ENCODE measurements at places on chromosomes 1 and 21.

DNA sequence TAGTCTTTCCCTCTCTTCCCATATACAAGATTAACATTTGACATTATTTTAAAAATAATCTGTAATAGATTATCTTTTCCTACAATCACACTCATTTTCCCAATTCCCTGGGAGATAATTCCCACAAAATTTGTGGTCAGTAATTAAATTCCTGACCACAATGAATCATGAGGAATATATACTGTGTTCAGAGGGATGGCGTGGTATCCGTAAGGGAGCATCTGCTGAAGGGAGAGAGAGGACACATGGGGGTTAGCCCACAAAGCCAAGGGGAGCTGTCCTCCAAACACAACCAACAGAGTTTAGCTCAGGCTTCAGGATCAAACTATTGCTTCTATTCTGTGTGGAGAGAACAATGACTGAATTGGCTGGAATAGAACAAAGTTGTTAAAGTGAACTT lies 57.1 kb upstream of the PPP2R5A start:
- DNase-seq, result no peak

- no peak for DNase-seq
Observed at GRCh38 chr1:212167098-212167497, 118.1 kb upstream of the PPP2R5A start.

GRCh38 chr21:45109831-45110492 lies 35.6 kb downstream of the ADARB1 start:
- DNase-seq, result no peak

- no peak for DNase-seq
Observed at GRCh38 chr1:69524015-69524414, 43.7 kb upstream of the LRRC7 start.
